ENCODE measurements at places on chromosomes 3 and 15.

DNA sequence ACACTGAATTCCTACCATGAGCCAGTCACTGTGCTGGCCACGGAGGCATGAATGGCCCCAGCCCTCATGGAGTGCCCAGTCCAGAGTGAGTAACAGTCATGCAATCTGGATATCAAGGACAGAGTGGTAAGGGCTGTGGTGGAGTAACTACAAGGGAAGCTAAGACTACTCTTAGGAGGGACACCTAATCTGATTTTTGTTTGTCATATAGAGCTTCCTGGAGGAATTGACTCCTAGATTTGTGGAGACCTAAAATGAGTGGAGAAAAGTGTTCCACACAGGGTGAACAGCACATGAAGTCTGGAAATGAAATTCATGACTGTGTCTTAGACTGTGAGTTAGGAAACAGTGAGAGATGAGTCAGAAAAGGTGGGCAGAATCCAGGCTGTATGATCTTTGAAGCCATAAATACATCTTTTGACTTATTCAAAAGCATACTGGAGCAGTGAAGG, 219.9 kb downstream of the NFKBIZ start:
- H3K36me3 ChIP-seq = no peaks in the 10 kb centered on the region
- H3K27ac ChIP-seq = no peak overlapping the region
- DNase-seq = no peak
- H3K4me1 ChIP-seq = no peaks in the 10 kb centered on the region
- H3K27me3 ChIP-seq = peaks cover 5% of the 10 kb centered on the region
- H3K4me3 ChIP-seq = no peak overlapping the region

GRCh38 chr3:10667269-10667668, 148.8 kb upstream of the SLC6A11 start:
- no peak overlapping the region for H3K27ac ChIP-seq
- H3K4me3 ChIP-seq = no peak overlapping the region
- DNase-seq = no peak
- peaks cover 56% of the 10 kb centered on the region for H3K27me3 ChIP-seq

DNA sequence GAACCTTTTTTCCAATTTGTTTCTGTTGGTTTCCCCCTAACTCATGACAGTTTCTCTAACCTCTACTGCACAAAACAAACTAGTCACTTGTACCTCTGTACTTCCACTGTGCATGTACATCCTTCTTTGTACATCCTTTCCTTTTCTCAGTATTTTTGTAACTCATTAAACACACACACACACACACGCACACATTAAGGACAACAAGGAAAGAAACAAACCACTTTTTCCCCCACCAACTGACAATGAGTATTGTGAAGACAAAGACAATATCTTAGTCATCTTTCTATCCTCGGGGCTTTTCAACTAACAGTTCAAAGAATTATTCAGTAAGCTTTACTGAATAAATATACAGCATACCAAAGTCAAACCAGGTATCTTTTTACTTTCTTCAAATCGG, 170.5 kb downstream of the VPS13C start:
- no peaks in the 10 kb centered on the region for H3K4me1 ChIP-seq
- no peaks in the 10 kb centered on the region for H3K27me3 ChIP-seq
- H3K4me3 ChIP-seq = no peak overlapping the region
- no peak overlapping the region for H3K27ac ChIP-seq
- DNase-seq = no peak

DNA sequence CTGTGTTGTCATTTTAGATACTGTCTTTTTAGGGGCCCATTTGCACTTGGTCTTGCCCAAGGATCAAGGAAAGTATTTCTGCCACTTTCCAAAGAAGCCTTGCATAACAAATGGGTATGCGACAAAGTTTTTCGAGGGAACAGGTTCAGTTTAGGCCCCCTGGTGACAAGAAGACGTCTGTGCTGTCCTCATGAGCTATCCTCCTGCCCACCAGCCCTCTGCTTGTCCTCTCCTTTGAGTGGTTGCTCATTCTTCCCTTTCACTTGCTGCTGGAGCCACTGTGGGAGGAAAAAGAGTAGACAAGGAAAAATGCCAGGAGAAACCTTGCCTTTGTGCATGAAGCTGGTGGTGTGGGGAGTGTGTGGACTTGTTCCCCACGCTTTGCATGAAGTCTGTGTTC, 171.9 kb downstream of the CACNA2D3 start:
- DNase-seq = no peak
- no peaks in the 10 kb centered on the region for H3K4me1 ChIP-seq
- H3K27ac ChIP-seq = no peak overlapping the region
- no peaks in the 10 kb centered on the region for H3K27me3 ChIP-seq

DNA sequence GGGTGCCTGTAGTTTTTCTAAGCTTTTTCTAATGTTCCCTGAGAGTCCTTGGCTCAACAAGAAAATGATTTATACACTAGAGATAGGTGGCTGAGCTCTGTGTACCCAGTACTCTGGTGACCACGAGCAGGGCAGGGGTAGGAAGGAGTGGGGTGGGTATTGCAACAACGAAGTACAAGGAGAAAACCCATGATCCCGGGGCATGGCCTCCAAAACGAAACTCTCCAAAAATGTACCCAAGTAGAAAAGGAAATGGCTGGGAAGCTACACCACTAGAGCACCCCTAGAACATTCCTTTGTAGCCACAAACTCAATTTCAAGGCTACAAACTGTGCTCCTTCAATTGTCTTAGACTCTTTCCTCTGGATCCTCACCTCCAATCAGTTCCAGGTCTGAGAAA, 138.9 kb downstream of the DUT start:
- no peaks in the 10 kb centered on the region for H3K36me3 ChIP-seq
- no peaks in the 10 kb centered on the region for H3K27me3 ChIP-seq
- H3K4me3 ChIP-seq = no peak overlapping the region
- H3K4me1 ChIP-seq = no peaks in the 10 kb centered on the region

GRCh38 chr15:71334873-71335272, 219.6 kb downstream of the THSD4 start:
- H3K4me1 ChIP-seq = peaks cover 3% of the 10 kb centered on the region
- no peak overlapping the region for H3K27ac ChIP-seq
- H3K36me3 ChIP-seq = no peaks in the 10 kb centered on the region
- no peak overlapping the region for H3K4me3 ChIP-seq

GRCh38 chr15:33296050-33296449, 14.7 kb upstream of the RYR3 start:
- H3K27ac ChIP-seq = no peak overlapping the region
- no peaks in the 10 kb centered on the region for H3K4me1 ChIP-seq
- peaks cover 17% of the 10 kb centered on the region for H3K27me3 ChIP-seq
- H3K36me3 ChIP-seq = no peaks in the 10 kb centered on the region
- no peak overlapping the region for H3K4me3 ChIP-seq

GRCh38 chr3:111690242-111690641, 95.1 kb upstream of the ZBED2 start:
- peaks cover 53% of the 10 kb centered on the region for H3K4me1 ChIP-seq
- DNase-seq = no peak
- no peaks in the 10 kb centered on the region for H3K36me3 ChIP-seq
- peak overlapping the region; percentile 84 for H3K27ac ChIP-seq
- H3K27me3 ChIP-seq = no peaks in the 10 kb centered on the region
- no peak overlapping the region for H3K4me3 ChIP-seq

- H3K36me3 ChIP-seq = no peaks in the 10 kb centered on the region
- no peaks in the 10 kb centered on the region for H3K4me1 ChIP-seq
- H3K27me3 ChIP-seq = peaks cover 32% of the 10 kb centered on the region
- no peak overlapping the region for H3K27ac ChIP-seq
- DNase-seq = no peak
These were observed 21.3 kb upstream of the XYLB start for GRCh38 chr3:38325256-38325655.

DNA sequence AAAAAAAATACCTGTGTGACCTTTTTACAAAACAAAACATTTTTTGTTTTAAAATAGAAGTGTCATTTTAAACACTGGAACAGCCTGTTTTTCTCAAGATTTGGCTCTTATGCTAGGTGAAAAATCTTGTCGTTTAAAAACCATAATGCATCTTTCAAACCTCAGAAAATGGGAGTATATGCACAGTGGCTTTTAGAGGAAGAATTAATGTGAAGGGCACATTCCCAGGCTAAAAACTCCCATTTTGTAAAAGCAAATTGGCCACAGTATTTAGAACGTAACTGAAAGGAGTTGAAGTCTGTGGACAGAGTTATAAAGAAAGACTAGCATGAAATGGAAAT, 190.0 kb downstream of the OSBPL10 start:
- H3K4me3 ChIP-seq = no peak overlapping the region
- peaks cover 6% of the 10 kb centered on the region for H3K27me3 ChIP-seq
- no peaks in the 10 kb centered on the region for H3K4me1 ChIP-seq
- H3K27ac ChIP-seq = no peak overlapping the region
- no peaks in the 10 kb centered on the region for H3K36me3 ChIP-seq

- no peak for DNase-seq
- H3K27ac ChIP-seq = no peak overlapping the region
- H3K4me3 ChIP-seq = no peak overlapping the region
- no peaks in the 10 kb centered on the region for H3K36me3 ChIP-seq
- H3K27me3 ChIP-seq = no peaks in the 10 kb centered on the region
These were observed 45.7 kb downstream of the EXOG start for GRCh38 chr3:38541806-38542205.

- H3K27me3 ChIP-seq = no peaks in the 10 kb centered on the region
- H3K4me3 ChIP-seq = no peak overlapping the region
- no peaks in the 10 kb centered on the region for H3K36me3 ChIP-seq
- H3K27ac ChIP-seq = no peak overlapping the region
- DNase-seq = no peak
These were observed 494.5 kb downstream of the DIPK2A start for GRCh38 chr3:144466114-144466513.

DNA sequence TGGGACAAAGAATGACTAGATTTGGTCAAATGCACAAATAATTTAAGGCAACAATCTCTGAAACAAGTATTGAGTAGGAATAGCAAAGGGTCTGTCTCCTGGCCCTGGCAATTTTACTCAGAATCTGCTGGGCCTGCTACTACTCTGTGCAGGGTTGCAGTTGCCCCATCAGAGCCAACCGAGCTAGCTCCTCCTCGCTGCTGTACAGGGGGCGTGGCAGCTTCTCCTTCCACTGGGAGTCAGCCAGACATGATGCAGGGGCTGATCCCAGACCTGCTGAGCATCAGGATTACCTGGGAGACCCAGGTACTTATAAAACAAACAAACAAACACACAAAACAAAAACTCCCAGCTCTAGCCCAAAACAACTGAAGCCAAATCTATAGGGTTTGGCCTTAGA, 30.5 kb upstream of the PXYLP1 start:
- DNase-seq = no peak
- no peak overlapping the region for H3K4me3 ChIP-seq
- H3K27me3 ChIP-seq = peaks cover 13% of the 10 kb centered on the region

- H3K4me1 ChIP-seq = no peaks in the 10 kb centered on the region
- H3K36me3 ChIP-seq = peaks cover 1% of the 10 kb centered on the region
- no peak for DNase-seq
- no peak overlapping the region for H3K27ac ChIP-seq
- peaks cover 53% of the 10 kb centered on the region for H3K27me3 ChIP-seq
These were observed 6.1 kb upstream of the RPP14 start for GRCh38 chr3:58299839-58300516.

DNA sequence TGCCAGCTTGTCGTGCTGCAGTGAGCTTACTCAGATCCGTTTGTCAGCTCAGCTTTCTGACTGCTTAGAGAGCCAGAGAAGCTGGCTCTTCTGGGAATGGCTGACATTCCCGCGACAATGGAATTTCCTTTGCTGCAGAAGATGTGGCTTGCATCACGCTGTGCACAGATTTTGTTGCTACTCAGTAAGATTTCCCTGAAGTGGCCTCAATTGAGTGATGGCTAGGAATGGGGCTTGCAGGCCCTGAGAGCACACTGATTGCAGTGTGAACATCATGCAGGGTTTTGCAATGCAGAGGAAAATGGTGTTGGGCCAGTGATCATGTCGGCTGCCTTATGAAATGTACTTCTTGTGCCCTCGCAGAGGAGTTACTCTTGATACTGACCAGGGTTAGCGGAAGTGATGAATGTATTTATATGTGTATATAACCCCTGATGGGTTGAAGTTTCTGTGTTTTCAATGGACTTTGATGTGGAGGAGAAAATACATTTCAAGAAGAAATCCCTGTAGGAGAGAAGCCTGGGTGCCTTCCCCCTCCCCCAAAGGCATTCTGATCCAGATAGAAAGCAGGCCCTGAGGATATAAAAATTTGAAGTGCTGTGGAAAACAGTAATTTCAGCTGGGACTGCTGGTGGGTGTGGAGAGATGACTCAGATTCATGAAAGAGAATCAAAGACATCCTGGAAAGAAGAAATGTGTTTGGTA, 102.5 kb upstream of the PDZRN3 start:
- no peaks in the 10 kb centered on the region for H3K27me3 ChIP-seq
- no peak for DNase-seq
- H3K36me3 ChIP-seq = no peaks in the 10 kb centered on the region
- no peaks in the 10 kb centered on the region for H3K4me1 ChIP-seq

- peaks cover 22% of the 10 kb centered on the region for H3K4me1 ChIP-seq
- no peak overlapping the region for H3K27ac ChIP-seq
- no peak for DNase-seq
- peaks cover 40% of the 10 kb centered on the region for H3K36me3 ChIP-seq
- no peak overlapping the region for H3K4me3 ChIP-seq
These were observed 9.5 kb downstream of the SEC22C start for GRCh38 chr3:42572278-42572677.

DNA sequence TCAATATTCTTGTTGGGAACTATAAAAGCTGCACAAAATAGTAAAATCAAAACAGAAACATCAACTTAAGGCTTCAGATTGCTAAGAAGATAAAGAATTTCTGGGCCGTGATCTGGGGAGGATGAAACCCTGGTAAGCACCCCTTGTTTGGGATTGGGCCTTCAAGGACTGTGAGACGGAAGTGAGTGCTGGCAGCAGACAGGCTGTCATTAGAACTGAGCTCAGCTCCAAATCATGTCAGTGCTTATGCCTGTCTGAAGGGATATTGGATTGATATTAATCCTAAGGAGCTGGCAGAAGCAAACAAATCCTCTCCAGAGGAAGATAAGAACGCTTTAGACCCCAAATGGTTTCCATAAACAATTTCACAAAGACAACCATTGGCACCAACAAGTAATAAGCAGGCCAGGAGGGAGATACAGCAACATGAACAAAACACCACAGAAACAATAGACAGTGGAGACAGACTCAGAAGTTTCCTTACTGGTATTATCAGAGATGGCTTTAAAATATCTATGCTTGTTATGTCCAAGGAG, 72.6 kb upstream of the CTXND1 start:
- no peak overlapping the region for H3K27ac ChIP-seq
- H3K4me1 ChIP-seq = no peaks in the 10 kb centered on the region
- peaks cover 28% of the 10 kb centered on the region for H3K27me3 ChIP-seq
- H3K4me3 ChIP-seq = no peak overlapping the region

All from effector memory CD8-positive, alpha-beta T cell (primary cell).